ENCODE measurements at places on chromosomes 11 and 22. TPM values are rescaled to one million over a fixed set of nuclear protein-coding genes. Genes with fewer than 3 reads are reported as not detected.

NRGN gene
- 7.4 TPM for polyA plus RNA-seq

SPDYC gene
- polyA plus RNA-seq = not detected

TPCN2 gene
- 1.8 TPM for polyA plus RNA-seq

FJX1 gene
- polyA plus RNA-seq = 0.46 TPM

APOBEC3H gene
- polyA plus RNA-seq = 1.5 TPM

YPEL1 gene
- polyA plus RNA-seq = 2.7 TPM

MAP6 gene
- 0.60 TPM for polyA plus RNA-seq

OR51B5 gene
- not detected for polyA plus RNA-seq

PTPN5 gene
- not detected for polyA plus RNA-seq

NLRP10 gene
- not detected for polyA plus RNA-seq

GLB1L3 gene
- polyA plus RNA-seq = 0.25 TPM

NLRP14 gene
- polyA plus RNA-seq = not detected

PRODH gene
- polyA plus RNA-seq = 2.9 TPM

MAPK8IP2 gene
- under 0.01 TPM for polyA plus RNA-seq

CNIH2 gene
- not detected for polyA plus RNA-seq

PKP3 gene
- polyA plus RNA-seq = 86.7 TPM

CHEK1 gene
- 8.4 TPM for polyA plus RNA-seq

SLC22A12 gene
- polyA plus RNA-seq = not detected

MS4A2 gene
- polyA plus RNA-seq = 0.26 TPM

CNGA4 gene
- not detected for polyA plus RNA-seq

PACS1 gene
- polyA plus RNA-seq = 2.1 TPM

SLC5A12 gene
- 0.07 TPM for polyA plus RNA-seq

C11orf87 gene
- polyA plus RNA-seq = not detected

MS4A12 gene
- polyA plus RNA-seq = 356 TPM

OR4D5 gene
- polyA plus RNA-seq = not detected

KCNQ1OT1 gene
- under 0.01 TPM for polyA plus RNA-seq

PIH1D2 gene
- 1.5 TPM for polyA plus RNA-seq

TRIM49 gene
- not detected for polyA plus RNA-seq

LRP4 gene
- polyA plus RNA-seq = 2.4 TPM

APOBEC3F gene
- 1.2 TPM for polyA plus RNA-seq

USP28 gene
- 5.4 TPM for polyA plus RNA-seq

OR5T3 gene
- polyA plus RNA-seq = not detected

OR5T1 gene
- polyA plus RNA-seq = not detected

UPK3A gene
- polyA plus RNA-seq = not detected

NFAM1 gene
- polyA plus RNA-seq = 1.2 TPM

RNF215 gene
- polyA plus RNA-seq = 7.1 TPM

PHETA2 gene
- polyA plus RNA-seq = 17.4 TPM

RAG1 gene
- 0.22 TPM for polyA plus RNA-seq

OR8H3 gene
- not detected for polyA plus RNA-seq

CRYBB3 gene
- not detected for polyA plus RNA-seq

ACCS gene
- polyA plus RNA-seq = 1.8 TPM

RBFOX2 gene
- 15.6 TPM for polyA plus RNA-seq

CCND1 gene
- 18.8 TPM for polyA plus RNA-seq

TMEM45B gene
- 46.0 TPM for polyA plus RNA-seq

CST6 gene
- not detected for polyA plus RNA-seq

GRIK4 gene
- polyA plus RNA-seq = not detected

SRPRA gene
- polyA plus RNA-seq = 7.8 TPM

ST3GAL4 gene
- 211 TPM for polyA plus RNA-seq

APOL4 gene
- 4.8 TPM for polyA plus RNA-seq

CNTF gene
- polyA plus RNA-seq = not detected

OR52I1 gene
- not detected for polyA plus RNA-seq

UCP3 gene
- polyA plus RNA-seq = 0.23 TPM

FGF4 gene
- polyA plus RNA-seq = not detected

Data from sigmoid colon (tissue), 7 donors.